ENCODE measurements at places on chromosomes 1 and 21.

- no peak for DNase-seq
Measured at GRCh38 chr1:8345621-8346415, 27.9 kb downstream of the SLC45A1 start.

DNA sequence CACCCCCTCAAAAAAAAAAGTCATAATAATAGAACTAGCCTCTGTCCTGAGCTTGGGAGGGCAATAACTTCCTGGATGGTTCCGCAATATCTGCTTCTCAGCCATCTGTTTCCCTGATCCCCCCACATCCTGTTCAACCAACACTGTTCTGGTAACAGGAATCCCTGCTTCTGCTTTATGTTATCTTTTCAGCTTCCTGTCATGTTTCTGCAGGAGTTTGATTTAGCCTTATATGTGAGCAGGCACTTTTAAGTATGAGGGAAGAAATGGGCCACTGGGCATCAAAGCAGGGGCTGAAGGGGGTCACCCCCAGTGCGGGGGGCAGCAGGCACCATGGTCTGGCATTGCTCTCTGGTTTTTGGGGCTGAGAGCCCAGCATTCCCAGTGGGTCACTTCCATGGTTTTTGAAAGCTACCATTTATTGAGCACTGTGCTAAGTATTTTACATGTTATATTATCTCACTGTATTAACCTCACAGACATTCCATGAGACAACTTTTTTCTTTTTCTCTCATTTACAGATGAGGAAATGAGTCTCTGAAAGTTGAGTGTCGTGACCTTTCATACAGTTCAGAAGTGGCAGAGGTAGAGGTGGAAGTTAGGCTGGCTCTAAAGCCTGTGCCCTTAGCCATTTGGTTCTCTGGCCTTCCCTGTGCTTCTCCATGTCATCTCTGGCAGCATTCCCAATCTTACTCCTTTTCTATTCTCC lies 61.9 kb downstream of the DNTTIP2 start:
- no peak for DNase-seq

GRCh38 chr1:201002510-201002909 lies 21.0 kb downstream of the KIF21B start:
- DNase-seq: no peak

DNA sequence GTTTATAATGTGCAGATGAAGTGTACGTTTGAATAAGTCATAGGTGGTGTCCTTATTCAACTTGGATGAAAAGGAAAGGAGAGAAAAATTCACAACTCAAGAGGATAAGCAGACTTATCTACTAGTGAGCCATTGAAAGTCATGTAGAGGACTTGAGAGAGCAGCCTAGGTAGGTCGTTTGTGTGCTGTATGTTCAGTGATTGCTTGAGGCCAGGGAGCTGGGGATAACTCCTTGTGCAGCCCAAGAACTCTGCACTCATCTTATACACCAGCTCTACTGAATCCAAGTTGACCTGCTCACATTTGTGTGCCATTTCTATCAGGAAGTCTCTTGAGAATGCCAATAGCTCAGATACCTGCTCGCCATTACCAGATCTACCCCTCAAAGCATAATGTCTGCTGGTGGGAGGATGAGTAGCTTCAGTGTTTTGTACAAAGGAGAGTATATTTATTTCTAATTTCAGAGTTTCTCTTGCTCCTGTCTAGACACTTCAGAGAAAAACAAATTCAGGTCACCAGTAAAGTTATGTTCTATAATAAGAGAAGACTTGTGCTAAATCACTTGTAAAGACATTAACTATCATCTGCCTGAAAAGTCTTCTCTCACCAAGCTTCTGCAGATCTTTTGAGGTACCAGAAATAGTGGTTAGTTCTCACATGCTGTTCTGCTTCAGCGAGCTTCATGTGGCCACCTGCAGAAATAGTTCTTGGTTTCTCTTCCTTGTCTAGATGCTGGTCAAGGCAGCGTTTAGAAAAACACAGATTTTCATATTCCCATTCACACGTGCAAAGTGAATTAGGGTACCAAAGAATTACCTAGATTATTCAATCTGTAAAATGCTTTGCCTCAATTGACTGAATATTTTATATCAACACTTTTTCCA lies 10.8 kb downstream of the S1PR1 start:
- no peak for DNase-seq

DNA sequence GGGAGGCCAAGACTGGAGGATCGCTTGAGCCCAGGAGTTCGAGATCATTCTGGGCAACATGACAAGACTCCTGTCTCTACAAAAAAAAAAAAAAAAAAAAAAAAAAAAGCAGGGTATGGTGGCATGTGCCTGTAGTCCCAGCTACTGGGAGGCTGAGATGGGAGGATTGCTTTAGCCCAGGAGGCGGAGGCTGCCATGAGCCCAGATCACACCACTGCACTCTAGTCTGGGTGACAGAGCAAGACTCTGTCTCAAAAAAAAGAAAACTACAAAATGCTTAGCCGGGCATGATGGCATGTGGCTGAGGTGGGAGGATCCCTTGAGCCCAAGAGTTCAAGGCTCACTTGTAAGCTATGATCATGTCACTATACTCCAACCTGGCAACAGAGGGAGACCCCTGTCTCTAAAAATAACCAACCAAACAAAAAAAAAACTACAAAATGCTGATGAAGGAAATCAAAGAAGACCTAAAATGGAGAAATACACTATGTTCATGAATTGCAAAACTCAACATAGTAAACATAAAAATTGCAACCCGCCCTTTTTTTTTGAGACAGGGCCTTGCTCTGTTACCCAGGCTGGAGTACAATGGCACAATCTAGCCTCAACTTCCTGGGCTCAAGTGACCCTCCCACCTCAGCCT lies 20.4 kb downstream of the SHISAL2A start:
- DNase-seq: no peak

GRCh38 chr1:54754486-54755285 lies 9.6 kb downstream of the PARS2 start:
- no peak for DNase-seq

DNA sequence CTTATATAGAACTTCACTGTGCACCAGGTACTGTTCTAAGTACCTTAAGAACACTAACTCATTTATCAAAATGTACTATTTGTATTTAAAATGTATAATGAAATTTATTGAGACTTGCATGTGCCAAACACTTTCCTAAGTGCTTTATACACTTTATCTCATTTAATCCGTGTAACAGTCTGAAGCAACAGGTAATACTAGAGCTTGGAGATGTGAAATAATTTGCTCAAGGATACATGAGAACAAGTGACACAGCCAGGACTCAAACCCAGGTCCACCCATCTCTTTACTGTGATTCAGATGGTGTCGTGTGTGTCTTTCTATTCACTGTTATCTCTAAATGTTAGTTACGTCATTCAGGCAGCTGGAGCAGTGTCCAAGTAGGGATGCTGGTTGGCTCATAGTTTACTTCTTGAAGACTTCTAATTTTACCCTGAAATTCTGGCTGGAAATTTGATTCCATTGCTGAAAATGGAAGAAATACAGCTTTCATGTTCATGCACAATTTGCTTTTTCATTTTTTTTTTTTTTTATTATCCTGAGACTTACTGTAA lies 169.7 kb upstream of the UBE2U start:
- no peak for DNase-seq

DNA sequence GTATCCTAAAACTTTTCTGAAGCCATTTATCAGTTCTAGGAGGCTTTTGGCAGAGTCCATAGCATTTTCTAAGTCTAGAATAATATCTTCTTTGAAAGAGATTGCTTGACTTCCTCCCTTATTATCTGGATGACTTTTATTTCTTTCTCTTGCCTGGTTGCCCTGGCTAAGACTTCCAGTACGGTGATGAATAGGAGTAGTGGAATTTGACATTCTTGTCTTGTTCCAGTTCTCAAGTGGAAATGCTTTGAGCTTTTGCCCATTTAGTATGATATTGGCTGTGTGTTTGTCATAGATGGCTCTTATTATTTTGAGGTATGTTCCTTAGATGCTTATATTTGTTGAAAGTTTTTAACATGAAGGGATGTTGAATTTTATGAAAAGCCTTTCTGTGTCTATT lies 1647.9 kb downstream of the PLA2G4A start:
- DNase-seq: no peak

GRCh38 chr1:229013981-229014380 lies 256.9 kb upstream of the RAB4A start:
- no peak for DNase-seq

DNA sequence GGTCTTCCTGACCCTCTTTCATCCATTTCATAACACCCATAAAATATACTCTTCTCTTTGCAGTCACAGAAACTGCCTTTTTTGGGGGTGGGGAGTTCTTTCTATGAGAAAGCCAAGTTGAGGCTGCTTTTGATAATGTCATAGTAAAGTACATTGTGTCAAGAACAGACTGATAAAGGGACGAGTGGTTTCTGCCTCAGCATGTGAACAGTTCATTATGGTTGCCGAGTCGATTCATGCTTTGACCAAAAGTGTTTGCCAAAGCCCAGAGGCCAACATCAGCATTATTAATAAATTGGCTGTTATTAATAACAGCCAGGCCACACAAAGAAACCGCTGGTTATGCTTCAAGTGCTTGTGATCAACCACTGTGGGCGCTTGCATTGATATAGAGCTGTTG lies 162.0 kb downstream of the HUNK start:
- no peak for DNase-seq

- no peak for DNase-seq
Measured at GRCh38 chr1:242774256-242774655, 249.8 kb upstream of the PLD5 start.

DNA sequence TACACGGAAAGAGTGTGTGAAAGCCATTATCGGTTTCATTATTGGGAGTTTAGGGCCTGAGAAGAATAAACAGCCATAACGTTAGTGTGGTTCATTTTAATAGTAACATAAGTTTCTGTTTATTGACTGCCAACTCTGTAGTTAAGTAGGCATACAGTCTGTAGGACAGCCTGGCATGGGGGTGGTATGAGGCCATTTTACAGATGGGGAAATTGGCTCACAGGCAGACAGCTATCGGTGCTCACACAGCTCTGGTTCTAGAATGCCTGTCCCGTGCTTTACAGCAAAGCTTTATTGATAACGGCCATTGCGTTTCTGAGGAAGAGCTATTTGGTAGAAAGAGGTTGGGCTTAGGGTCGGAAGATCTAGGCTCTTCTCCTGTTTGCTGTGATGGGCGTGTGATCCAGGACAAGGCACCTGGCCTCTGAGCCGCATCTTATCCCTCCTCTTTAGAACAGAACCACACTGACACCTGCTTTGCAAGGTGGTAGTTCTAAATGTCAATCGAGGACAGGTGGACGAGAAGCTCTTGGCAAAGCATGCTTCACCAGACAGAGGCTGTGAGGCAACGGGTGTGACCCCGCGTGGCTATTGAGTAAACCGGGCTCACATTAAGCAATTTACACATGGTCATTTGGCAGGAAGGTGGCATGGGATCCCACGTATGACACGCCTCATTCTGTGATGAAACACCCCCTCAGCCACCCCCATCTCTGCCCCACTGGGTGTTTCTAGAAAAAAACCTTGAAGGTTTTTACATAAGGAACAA lies 14.9 kb downstream of the ETS2 start:
- no peak for DNase-seq

- no peak for DNase-seq
Measured at GRCh38 chr1:218459450-218459849, 114.3 kb downstream of the TGFB2 start.

GRCh38 chr1:26978901-26979300 lies 14.6 kb upstream of the TRNP1 start:
- DNase-seq: no peak

DNA sequence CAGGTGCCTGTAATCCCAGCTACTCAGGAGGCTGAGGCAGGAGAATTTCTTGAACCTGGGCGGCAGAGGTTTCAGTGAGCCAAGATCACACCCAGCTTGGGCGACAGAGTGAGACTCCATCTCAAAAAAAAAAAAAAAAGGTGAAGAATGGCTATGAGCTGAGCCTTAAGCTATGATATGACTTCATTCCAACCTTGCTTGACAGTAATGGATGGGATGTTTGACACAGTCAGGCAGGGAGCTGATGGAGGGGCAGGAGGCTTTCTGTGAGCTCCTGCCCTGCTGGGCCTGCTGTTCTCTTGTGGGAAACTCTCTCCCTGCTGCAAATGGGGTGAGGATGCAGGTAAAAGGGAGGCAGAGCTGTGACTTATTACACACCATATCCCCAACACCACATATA lies 27.6 kb downstream of the NCF2 start:
- no peak for DNase-seq

- no peak for DNase-seq
Measured at GRCh38 chr1:244920911-244921761, 56.8 kb upstream of the HNRNPU start.

DNA sequence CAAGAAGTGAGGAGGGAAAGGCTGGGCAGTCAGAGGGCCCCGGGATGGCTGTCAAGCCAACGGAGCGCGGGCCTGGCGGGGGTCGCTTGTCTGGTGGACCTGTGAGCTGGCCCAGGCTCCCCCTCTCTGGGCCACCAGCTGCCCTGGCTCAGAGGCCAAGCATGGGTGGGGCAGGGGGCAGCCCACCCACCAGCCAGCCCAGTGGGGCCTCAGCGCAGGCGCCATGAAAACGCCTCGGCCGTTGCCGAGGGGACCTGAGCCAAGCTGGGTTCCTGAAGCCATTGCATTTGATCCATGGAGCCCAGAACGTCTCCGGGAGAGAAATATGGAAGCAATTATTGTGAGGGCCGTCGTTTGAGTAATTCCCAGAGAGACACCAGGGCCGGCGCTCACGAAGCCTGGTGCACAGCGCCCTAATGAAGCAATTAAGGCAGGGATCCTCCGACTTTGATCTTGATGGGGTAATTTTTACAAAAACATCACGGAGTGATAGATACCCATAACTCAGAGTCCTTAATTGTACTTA lies 90.5 kb upstream of the TTC34 start:
- DNase-seq: no peak

DNA sequence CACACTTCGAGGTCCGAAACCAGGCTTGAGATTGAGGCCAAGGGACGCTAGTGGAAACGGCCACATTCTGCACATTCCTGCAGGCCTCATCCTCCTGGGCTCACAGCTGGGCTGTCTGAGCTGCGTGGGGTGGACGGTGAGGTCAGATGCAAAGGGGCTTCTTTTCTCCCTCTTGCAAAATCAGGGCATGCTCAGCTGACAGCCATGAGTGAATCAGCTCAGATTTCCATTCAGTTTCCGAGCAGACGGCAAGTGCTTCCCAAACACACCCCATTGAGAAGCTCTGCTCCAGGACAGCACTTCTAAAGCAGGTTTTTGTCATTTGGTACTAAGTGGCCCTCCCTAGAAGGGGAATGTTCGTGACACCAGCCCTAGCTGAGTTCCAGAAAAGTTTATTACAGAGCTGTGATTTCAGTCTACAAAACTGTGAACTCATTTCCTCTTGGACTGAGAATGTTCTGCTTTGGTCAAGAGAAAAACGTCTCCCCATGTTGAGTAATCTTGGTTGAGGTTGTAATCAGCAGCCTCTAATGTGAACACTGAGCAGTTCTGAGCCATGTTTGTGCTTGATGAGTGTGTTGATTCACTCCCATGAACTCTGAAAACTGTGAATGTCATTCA lies 10.0 kb downstream of the PDPN start:
- DNase-seq: no peak

GRCh38 chr1:58830291-58830690 lies 46.4 kb upstream of the JUN start:
- no peak for DNase-seq

Data from stimulated activated CD4-positive, alpha-beta T cell treated with anti-CD3 and anti-CD28 coated beads, Interleukin-1b, Interleukin-23, amount 100 ng/mL, for 24 hours (primary cell).